Activated CD4-positive, alpha-beta T cell treated with anti-CD3 and anti-CD28 coated beads, Interleukin-2, amount 50 U/mL, for 24 hours (primary cell): ENCODE measurements at places on chromosomes 11 and 22.

- no peak for DNase-seq
Observed at GRCh38 chr11:48103621-48104567, 112.7 kb upstream of the OR4B1 start.

DNA sequence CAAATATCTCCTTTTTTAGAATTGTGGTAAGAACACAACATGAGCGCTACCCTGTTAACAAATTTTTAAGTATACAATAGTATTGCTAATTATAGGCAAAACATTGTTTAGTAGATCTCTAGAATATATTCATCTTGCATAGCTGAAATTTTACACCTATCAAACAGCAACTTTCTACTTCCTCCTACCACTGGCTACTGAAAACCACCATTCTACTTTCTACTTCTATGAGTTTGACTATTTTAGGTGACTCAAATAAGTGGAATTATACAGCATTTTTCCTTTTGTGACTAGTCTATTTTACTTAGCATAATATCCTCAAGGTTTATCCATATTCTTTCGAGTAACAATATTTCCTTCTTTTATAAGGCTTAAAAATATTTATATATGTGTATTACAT, 128.4 kb downstream of the FAM76B start:
- DNase-seq, result no peak

- no peak for DNase-seq
Observed at GRCh38 chr11:46427364-46427763, 35.8 kb upstream of the CHRM4 start.

DNA sequence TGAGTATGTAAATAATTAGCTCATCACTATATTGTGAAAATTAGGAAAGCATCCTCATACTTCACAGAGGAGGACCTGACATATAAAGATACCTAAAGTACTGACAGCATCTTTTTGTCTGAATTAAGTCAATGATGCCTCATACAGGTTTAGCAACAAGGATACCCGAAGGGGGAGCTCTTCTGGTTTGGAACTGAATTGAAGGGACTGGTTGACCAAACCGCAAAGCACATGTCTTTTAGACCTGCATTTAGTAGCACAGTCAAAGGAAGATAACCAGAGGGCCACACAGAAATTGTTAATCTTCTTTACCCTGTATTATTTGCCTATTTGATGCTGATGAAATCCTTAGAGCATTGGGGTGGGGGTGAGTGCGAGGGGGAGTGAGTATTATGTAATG, 12.9 kb upstream of the WT1 start:
- no peak for DNase-seq

- no peak for DNase-seq
Observed at GRCh38 chr11:113497066-113497910, 22.1 kb upstream of the DRD2 start.

DNA sequence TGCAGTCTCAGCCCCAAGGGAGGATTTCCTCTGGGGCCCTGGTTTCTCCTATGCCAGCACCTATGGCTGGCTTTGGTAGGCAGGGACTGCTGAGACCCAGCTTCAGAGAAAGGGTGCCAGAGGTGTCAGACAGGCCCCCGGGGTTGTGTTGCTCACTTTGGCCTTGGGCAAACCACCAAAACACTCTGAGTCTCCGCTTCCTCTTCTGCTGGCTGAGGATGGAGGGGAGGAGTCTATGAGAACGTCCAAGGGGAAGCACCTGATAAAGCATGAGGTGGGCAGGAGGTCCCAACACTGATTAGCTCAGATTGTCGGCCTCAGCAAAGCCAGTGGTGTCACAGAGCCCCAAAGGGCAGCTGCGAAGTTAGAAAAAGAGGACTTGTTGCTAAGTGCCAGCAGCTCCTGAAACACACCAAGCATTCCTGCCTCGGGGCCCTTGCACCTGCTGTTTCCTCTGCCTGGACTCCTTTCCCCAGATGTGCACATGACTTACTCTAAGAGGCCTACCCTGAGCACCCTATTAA, 10.5 kb downstream of the SMTNL1 start:
- no peak for DNase-seq

DNA sequence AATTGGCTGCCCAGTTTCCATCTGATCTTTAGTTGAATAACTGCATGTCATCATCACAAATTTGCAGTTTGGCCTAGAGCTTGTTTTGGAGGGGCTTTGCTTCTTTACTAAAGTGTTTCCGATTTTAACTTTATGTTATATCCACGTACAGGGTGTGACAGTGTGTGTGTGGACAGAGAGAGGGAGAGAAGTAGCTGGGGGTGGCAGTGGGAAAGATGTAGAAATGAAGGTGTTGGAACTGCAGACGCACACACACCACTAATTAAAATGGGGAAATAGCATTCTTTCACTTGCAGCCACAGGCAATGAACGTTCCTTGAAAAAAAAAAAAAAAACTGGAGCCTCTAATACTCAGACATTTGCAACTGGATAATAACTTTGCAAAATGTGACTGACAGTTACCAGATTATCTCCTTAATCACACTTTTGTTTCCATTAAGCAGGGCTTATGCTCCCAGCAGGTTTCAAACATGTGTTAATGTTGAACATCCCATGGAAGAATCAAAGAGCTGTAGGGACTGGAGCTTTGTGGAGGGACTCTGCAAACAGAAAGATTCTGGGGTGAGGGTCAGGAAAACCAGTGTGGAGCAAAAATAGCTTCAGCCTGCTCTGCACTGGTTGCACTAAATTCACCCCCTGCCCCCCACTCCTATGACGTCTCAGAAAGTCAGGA, 238.1 kb upstream of the TENM4 start:
- DNase-seq, result no peak

- DNase-seq, result no peak
Observed at GRCh38 chr11:113267493-113267892, 46.9 kb upstream of the TTC12 start.

DNA sequence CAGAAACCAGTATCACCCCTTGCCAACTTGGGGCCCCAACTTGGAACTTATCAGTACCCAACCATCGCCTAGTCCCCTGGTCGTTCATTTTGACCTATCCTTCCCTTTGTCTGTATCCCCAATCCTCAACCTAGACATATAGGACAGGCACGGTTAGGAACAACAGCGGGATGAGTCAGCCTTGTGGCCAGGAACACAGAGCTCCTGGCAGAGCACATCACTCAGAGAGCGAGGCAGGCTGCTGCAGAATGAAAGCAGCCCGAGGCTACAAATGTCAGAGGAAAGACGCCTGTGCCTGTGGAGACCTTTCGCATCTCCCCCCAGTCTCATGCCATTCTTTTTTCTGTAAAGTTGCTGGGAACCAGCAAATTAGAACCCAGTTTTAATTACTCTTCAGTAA, 14.6 kb downstream of the DKK3 start:
- DNase-seq, result no peak

DNA sequence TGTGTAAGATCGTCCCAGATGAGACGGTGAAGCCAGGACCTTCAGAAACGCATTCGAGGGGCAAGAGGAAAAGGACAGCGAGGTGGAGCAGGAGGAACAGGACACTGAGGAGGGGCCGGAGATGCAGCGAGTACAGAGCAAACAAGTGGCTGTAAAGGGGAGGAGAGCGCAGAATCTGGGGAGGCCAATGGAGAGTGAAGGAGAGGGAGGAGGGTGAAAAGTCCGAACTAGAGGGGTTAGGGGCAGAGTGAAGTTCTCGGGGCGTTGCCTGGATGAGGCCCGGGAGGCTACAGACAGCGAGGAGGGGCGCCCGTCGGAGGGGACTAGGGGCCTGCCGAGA, 8.8 kb upstream of the PPIL2 start:
- DNase-seq, result no peak
